NCI-H774 (cell line): ENCODE measurements at places on chromosomes 12 and 14.

GRCh38 chr14:51651388-51652167 is at the start of gene FRMD6:
FRMD6 (plus strand) TSS chr14:51651910; CDS start chr14:51689837, 37,927 bp downstream.
- DNase-seq: peak; percentile 74

- DNase-seq: no peak
Measured at GRCh38 chr14:67917006-67917405, 97.4 kb downstream of the RAD51B start.

- DNase-seq: no peak
Measured at GRCh38 chr12:106195621-106196027, 52.2 kb downstream of the CKAP4 start.

DNA sequence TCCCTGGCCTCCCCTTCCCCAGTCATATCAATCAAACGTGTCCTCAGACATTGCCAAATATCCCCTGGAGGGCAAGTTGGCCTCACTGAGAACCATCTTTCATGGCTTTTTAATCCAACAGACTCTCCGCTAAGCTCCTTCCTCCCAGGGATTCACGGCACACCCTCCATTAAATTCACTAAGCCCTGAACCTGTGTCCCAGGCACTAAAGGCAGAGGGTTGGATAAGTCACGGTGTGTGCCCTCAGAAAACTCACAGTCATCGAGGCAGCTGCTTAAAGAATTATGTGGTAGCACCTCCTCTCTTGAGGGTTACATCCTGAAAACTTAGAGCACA is 167.1 kb downstream of the PIWIL1 start:
- DNase-seq: no peak

DNA sequence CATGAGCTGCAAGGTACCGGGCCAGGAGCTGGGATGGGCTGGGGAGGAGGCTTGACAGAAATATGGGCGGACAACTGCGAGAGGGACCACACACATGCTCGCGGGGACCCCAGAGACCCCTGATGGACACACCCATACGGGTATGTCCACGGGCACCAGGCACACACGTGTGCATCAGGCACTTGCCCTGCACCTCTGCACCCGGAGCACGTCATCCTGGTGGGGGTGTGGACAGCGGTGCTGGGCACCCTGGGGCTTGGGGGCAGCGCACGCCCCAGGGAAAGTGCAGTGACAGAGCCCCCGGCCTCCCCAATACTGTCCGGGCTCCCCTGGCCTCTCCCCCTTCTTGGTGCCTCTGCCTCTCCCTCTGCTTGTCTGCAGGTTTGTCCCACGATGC is 1.7 kb upstream of the CRIP1 start:
- no peak for DNase-seq

DNA sequence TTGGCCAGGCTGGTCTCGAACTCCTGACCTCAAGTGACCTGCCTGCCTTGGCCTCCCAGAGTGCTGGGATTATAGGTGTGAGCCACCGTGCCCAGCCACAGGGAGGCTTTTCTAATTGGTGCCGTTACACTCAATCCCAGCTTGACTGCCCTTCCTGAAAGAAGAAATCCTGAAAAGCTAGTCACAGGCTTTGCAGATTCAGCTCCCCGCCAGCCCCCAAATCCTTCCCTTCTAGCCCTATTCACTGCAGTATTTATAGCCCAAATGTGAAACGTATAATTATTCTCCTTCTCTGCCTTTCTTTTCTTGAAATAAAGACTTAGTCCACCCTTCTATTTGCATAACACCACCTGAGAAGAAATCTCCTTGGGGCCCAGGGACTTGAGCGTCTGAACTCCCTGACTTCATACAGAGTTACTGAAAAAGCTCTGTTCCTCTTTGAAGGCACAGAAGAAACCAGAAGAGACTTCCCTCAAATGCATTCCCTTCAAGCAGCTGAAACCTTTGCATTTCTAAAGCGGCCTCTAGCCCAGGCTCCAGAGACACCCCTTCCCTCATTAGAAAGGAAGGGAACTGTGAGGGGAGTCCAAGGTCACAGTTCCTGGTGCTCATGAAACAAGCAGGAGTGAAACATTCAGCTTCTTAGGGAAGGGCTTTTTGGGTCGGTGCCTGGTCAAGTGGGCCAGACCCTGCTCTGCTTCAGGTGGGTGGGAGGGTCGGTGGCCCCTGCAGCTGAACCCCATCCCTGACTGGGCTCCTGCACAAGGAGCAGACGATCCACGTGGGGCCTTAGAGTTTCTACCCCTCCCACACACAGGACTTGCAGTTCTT is 42.3 kb upstream of the BATF start:
- DNase-seq: no peak

DNA sequence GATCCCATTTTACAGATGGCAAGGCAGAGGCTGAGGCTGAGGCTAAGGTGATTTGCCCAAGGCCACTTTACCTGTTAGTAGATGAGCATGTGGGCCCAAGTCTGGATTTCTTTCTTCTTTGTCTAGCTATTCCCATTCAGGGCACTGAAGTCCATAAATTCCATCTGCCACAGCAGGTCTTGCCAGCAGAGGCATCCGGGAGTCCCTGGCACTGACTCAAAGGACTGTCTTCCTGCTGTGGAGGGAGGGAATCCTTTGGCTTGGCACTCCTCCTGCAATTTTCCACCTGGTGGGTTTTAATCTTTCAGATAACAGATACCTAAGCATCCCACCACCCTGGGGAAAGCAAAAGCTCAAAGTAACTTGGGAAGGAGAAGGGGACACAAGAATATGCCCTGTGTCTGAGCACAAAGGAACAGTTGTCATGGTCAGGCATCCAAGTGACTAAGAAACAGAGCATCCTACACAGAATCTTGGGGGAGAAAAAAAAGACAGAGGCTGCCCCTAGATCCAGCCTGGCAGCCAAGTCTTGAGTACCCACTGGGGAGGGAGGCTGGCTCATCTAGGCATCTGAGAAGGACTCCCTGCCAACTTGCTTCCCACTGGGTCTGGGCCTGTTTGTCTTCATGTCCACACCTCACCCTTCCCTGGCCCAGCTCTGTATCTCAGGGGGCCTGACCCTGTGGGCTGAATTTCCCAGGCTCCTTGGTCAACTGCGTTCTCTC is 35.6 kb upstream of the CMKLR1 start:
- no peak for DNase-seq

GRCh38 chr12:82277582-82277981 is 80.6 kb downstream of the CCDC59 start:
- DNase-seq: no peak

GRCh38 chr12:51171884-51172514 is 936 bp downstream of the TFCP2 start:
- DNase-seq: no peak

DNA sequence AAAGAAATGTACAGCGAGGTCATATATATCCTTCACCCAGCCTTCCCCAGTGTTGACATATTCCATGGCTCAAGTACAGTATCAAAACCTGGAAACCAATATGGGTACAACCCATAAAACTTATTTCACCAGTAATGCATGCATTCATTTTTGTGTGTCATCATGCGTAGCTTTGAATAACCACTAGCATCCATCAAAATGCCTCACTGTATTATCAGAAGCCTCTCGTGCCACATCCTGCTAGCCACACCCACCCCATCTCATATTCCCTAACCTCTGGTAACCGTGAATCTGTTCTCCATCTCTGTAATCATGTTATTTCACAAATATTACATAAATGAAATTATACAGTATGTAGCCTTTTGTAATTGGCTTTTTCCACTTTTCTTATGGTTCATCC is 314.3 kb downstream of the RAD51B start:
- no peak for DNase-seq
